ENCODE measurements at places on chromosomes 3 and 15. TPM values are rescaled to one million over a fixed set of nuclear protein-coding genes. Genes with fewer than 3 reads are reported as not detected.
A peak's percentile ranks its signal among the peaks of the same experiment; 100 is the strongest.

GRCh38 chr3:76497636-76498035, 542.3 kb upstream of the ROBO2 start:
- DNase-seq, result no peak

Gene SLC30A4
- total RNA-seq, result 5.6 TPM

DNA sequence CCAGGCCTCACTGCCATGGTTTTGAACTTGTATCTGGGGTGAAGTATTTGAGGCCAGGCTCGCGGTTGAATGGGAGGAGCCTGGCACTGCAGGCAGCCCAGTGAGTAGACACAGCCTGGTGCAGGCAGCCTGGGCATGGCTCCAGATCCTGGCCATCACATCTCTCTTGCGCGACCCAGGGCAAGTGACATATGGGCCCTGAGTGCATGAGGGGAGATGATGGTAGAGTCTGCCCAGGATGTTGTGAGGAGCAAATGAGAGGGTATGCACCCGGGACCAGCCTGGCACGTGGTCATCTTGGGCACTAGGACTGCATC, 103.5 kb downstream of the TBC1D2B start:
- peak; percentile 60 for DNase-seq

DNA sequence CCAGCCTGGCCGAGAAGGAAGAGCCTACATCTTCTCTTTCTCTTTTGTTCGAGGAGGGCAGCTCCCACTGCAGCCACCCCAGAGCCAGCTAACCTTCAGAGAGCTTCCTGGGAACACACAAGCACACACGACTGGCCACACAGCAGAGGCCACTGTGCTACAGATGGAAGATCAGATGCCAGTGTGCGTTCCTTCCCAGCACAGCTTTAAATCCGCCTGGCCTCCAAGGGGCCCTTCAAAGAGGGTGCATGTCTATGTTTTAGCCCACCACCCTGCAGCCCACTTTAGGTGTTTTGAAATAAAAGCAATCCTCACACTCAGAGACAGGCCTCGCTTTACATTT, 12.4 kb downstream of the ALDH1A3 start:
- no peak for DNase-seq

GRCh38 chr15:63803106-63803886, 30.5 kb downstream of the HERC1 start:
- no peak for DNase-seq

DNA sequence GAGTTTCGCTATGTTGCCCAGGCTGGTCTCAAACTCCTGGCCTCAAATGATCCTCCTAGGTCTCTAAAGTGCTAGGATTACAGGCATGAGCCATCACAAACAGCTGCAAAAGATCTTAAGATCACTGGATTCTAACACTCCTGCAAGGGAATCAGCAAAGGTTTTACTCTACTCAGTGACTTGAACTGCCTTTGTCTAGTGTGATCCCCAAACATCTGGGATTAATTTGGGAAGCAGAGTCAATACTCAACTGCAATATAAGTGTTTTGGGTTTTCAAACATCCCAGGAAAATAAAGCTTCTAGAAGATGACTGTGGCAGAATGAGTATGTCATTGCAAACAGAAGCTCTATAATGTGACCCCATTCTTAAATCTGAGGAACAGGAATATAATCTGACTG, 7.2 kb downstream of the SPG21 start:
- DNase-seq, result no peak

Gene TUBGCP5
- total RNA-seq, result 28.0 TPM

DNA sequence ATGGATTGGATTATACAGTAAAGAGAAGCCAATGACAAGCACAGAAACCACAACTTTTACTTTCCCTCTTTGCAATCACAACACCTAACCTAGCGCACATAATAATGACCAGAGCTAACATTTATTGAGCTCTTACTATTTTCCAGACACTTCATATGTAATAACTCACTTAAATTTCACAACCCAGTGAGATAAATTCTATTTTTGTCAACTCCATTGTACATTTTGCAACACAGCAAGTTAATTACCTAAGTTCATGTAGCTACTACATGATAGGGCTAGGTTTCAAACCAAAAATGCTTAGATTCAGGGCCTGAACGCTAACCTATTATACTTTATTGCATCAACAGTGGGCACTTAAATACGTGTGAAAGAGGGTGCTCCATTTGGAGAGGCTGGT, 89.5 kb downstream of the GADL1 start:
- no peak for DNase-seq

DNA sequence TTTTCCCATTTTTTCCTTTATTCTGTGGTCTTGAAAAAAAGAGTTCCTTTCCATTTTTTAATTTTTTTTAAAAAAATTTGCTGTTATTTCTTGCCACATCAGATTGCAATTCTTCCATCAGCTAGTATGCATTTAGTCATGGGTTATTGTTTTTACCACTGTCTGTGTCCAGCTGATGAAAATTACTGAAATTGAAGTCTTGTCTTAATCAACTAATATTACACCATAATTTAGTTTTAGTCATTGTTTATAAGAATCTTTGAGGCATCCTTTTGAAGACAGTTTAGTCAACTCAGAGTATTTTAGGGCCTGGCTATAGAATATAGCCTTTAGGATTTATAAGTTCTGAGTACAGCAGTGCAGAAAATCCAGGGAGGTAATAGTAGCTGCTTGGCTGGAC, 172.1 kb downstream of the LRTM1 start:
- no peak for DNase-seq

- DNase-seq, result peak; percentile 50
These were observed 7.3 kb upstream of the NRROS start for GRCh38 chr3:196632046-196632751.

DNA sequence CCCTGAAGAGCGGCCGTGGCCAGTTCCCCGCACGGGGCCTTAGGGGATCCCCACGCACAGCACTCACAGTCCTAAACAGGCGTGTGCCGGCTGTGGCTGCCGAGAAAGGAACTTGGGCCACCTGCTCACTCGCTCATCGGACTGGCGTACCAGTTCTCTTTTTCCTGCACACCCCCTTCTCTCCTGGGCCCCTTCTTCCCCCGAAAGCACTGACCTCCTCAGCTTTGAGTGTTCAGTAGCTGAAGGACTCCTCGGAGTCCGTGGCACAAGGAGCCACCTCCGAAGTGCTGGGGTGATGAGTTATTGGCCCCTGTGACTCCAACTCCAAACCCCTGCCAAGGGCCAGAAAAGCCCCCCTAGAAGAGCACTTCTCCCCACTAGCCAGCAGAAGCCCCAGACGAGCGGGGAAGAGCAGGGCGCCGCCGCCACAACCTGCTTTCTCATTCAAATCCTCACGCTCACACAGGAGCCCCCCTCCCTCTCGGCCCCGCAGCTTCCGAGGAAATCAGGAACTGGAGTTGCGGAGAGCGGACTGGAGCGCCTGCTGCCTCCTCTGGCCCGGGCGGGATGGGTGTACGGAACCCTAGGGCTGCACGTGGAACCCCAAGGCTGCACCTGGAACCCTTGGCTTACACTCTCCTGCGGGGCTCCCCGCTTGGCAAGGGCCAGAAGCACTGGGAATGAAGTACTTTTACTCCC, at the start of gene PLCH1:
Gene PLCH1, minus strand, starts transcription at position 446 of the 699 bp plus-strand sequence. CDS start 40,847 bp downstream, outside the sequence.
- DNase-seq, result peak; percentile 42

Gene ANKDD1A
- 3.2 TPM for total RNA-seq

Gene ZBTB38
- total RNA-seq, result 138 TPM

- no peak for DNase-seq
These were observed 98.6 kb downstream of the OXNAD1 start for GRCh38 chr3:16363636-16364035.

Gene RBPMS2
- total RNA-seq, result not detected

Gene DPPA4
- total RNA-seq, result not detected

GRCh38 chr15:88932271-88932874, 19.2 kb upstream of the MFGE8 start:
- no peak for DNase-seq

Gene PTX3
- 10.1 TPM for total RNA-seq

GRCh38 chr3:14538451-14539088, 1.6 kb downstream of the GRIP2 start:
- DNase-seq, result no peak

GRCh38 chr3:20056725-20057611, 16.7 kb downstream of the KAT2B start:
- no peak for DNase-seq

GRCh38 chr15:66700412-66700801, 1.6 kb upstream of the SMAD6 start:
- no peak for DNase-seq

- no peak for DNase-seq
These were observed 783.3 kb downstream of the ZPLD1 start for GRCh38 chr3:103218146-103218545.

- no peak for DNase-seq
These were observed 5.4 kb upstream of the SLC6A6 start for GRCh38 chr3:14397046-14397445.

Gene CPEB1
- total RNA-seq, result 4.6 TPM

GRCh38 chr15:90957031-90957790, 2.5 kb downstream of the RCCD1 start:
- peak; percentile 51 for DNase-seq

DNA sequence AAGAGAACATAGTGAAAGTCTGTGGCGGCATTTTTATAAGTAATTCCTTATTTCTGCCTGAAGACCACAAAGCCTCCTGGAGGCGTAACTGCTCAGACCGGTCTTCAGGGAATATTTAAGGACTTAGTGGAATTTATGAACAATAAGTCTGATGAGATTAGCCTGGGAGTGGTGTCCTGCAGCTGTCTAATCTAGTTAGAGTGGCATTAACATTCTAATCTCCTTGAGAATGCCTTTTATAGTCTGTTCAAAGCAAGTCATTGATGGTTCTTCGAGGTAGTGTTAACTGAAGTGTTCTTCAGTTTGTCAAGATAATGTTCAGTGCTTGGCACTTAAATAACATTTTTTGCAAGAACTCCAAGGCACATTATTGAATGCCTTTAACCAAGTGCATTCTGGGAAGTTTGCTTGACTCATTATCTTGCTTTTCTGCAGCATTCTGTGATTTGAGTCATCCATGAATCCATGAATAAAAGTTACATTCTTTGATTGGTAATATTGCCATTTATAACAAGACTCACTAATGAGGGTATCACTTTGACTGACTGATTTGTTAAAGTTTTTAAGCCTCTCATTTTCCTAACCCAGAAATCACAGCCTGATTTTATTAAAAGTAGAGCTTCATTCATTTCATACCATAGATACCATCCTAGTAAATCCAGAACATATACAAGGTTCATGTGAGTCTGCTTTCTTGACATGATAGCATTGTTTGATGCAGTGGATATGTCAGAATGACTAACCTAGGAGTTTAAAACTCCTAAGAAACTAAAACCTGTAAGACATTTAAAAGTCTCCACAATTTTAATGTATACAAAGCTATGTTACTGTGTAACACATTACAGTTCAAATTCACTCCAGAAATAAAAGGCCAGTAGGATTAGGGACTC, 12.5 kb downstream of the RBM5 start:
- no peak for DNase-seq

DNA sequence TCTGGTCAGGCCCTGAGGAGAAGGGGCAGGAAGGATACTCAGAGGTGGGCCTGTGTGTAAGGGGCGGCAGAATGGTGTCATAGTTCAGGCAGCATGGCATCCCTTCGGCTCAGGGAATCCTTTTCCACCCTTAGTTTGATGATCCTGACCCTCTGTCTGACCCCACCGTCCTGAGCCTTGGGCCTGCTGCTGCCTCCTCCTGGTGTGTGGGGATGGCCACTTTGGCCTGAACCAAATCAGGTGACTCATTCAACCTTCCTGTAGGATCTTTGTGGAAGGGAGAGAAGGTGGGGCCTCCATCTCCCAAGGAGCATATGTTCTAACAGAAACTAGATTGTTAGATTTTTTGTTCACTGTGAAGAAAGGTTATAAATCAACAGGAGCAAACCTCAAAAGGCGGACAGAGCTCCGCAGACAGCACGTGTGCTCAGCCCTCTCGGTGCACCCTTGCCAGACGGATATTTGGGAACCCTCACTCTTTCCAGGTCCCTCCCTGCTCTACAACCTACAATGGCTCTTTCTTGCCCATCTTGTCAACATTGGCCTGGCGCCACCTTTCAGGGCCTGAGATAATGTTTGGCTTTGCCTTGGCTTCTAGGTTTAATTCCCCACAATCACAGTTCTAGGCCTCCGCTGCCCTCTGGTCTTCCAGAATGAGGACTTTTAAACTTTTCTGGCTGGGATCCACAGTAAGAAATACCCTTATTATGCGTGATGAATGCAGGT, 21.7 kb downstream of the THSD4 start:
- no peak for DNase-seq

- DNase-seq, result no peak
These were observed 159.0 kb upstream of the CHRNA7 start for GRCh38 chr15:31871166-31871886.

- no peak for DNase-seq
These were observed 869.4 kb downstream of the NAALADL2 start for GRCh38 chr3:175728566-175728965.

- no peak for DNase-seq
These were observed 44.7 kb downstream of the CEP70 start for GRCh38 chr3:138549179-138549977.

DNA sequence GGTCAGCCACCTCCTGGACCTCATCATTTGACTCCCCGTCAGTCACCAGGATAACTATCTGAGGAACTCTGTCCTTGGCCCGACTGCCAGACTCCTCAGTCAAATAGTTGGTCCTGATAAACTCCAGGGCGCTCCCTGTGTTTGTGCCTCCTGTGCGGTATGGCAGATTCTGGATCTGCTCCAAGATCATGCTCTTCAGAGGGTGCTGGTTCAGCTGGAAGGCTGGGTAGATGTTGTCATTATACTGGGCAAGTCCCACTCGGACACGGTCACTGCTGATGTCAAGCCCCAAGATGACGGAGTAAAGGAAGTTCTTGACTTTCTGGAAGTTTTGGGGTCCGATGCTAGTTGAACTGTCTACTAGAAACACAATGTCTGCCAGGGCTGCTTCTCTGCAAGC, 31.1 kb upstream of the CAPN7 start:
- DNase-seq, result no peak

GRCh38 chr15:69104050-69104750, 56.2 kb upstream of the GLCE start:
- no peak for DNase-seq

DNA sequence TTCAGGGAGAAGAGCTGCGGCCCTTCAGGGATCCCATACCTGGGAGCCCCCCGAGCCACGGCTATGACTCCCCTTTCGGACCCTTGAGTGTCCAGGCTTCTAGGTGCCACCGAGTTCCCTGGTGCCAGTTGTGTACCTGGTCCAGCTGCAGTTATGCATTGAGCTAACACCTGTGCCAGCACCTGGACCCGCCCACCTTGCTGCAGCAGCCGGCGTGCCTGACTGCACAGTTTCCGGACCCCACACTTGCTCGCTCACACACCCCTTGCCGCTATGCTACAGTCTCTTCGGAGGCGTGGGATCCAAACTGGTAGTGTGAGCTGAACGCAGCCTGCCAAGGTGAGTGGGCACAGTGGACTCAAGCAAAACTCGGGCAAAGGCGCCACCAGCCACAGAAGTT, 284.5 kb upstream of the ROBO1 start:
- DNase-seq, result no peak

DNA sequence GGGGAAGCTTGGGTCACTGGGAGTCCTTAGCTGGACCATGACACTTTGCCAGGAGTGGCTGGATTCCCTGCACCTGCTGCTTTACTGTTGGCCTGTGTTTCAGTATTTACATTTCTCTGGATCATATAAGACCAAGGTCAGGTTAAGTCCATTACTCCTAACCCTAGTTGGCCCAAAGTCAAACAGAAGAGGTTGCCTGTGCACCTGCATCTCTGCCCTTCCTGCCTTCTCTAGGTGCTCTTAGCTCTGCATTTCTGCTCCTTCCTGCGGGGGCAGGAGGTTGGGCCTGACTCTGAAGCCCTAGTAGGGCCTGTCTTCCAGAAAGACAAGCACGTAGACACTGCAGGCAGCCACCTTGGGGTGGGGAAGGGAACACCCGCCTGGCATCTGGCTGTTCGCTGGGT, 124.3 kb downstream of the RPLP1 start:
- DNase-seq, result no peak

All from breast epithelium (tissue), 4 donors.